NCI-H526 treated with DMSO at 0.1 percent for 48 hours (cell line): ENCODE measurements at places on chromosomes 5 and 9.
A peak's percentile ranks its signal among the peaks of the same experiment; 100 is the strongest.

DNA sequence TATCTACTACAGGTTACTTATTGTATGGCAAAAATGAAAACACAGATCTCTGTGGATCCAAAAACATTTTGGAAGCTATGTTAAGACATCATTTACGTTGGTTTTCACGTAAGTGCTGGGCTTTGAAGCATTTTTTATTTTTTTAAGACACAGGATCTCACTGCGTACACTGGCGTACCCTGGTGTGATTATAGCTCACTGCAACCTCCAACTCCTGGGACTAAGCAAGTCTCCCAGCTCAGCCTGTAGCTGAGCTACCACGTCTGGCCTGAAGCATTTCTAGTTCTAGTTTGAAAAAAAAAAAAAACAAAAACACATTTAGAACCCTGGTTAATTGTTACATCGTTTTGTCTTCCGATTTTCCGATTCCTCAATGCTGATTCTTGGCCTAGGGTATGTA lies 131.3 kb downstream of the AOPEP start:
- DNase-seq, result no peak

DNA sequence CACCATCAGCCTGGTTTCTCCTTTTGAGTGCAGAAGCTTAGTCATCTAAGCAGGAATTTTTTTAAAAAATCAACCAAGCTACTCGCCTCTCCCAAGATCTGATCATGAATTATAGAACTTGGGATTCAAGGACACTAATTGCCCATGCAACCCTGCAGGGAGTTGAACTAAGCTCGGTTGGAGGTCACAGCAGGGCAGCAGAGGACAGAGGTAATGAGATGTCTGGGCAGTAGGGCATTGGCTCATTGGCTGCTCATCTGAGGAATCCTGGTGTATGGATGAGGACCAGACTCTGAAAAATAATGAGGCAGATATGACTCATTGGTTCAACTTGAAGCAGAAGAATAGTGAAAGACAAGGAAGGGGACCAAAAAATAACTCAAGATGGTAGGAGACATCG lies 111.8 kb upstream of the TLE1 start:
- DNase-seq, result no peak

GRCh38 chr5:178640331-178641045 lies 13.6 kb upstream of the CLK4 start:
- no peak for DNase-seq

- no peak for DNase-seq
Observed at GRCh38 chr5:77222722-77223121, 12.2 kb downstream of the PDE8B start.

DNA sequence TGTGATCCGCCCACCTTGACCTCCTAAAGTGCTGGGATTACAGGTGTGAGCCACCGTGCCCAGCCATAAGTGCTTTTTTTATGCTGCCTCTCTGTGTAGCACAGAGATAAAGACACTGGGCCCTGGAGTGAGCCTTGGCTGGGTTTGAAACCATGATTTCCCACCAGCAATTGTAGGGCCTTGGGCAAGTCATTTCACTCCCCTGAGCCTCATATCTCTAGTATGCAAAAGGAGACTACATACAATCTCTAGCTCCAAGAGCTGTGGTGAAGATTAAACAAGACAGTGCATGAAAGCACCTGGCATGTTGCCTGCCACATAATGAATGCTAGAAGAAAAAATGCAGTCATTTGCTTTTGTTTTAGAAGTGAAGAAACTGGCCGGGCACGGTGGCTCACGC lies 3.9 kb downstream of the FABP6 start:
- no peak for DNase-seq

DNA sequence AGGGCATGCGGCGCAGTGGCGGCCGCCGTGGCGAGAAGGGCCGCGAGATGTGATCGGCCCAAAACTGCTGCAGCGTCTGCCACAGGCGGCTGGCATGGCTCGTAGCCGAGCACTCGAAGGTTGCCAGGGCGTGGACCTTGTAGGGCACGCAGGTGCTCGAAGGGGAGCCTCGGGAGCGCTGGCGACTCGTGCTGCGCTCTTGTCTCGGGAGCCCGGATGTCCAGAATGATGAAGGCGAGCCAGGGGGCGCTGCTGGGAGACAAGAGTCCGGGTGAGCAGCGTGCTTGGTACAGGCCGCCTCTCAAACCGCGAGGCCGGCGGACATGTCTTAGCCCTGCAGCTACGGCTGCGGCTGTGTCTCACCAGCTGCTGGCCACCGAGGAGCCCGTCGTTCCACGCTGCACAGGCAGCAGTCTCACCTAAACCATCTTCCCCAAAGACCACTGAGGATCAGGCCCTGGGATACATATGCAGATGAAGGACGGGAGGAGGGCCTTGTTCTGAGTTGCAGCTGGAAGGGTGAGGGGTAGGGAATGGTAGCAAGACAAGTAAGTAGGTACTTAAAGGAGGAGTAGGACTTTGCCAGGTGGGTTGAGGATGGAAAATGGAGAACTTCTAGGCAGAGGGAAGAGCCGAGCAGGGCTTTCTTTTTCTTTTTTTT lies 1.7 kb downstream of the CBY3 start:
- DNase-seq, result peak; percentile 26

DNA sequence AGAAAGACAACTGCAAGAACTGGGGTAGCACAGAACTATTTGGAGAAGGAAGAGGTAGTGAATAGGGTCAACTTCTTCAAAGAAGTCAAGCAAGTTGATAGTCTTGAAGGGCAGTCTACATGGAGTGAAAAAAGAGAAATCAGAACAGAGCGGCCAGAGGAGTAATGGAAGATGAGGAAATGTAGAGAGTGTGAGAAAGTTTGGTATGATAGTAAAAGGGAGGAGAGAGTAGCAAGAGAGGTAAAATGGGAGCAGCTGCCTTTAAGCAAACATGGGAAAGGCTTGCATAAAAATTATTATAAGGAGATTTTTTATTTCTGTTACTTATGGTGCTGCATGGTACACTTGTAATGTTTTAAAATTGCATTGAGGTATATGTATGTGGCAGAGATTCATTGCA lies 6.8 kb downstream of the ITGA2 start:
- no peak for DNase-seq

GRCh38 chr9:93257808-93258331 lies 73.9 kb downstream of the WNK2 start:
- no peak for DNase-seq

DNA sequence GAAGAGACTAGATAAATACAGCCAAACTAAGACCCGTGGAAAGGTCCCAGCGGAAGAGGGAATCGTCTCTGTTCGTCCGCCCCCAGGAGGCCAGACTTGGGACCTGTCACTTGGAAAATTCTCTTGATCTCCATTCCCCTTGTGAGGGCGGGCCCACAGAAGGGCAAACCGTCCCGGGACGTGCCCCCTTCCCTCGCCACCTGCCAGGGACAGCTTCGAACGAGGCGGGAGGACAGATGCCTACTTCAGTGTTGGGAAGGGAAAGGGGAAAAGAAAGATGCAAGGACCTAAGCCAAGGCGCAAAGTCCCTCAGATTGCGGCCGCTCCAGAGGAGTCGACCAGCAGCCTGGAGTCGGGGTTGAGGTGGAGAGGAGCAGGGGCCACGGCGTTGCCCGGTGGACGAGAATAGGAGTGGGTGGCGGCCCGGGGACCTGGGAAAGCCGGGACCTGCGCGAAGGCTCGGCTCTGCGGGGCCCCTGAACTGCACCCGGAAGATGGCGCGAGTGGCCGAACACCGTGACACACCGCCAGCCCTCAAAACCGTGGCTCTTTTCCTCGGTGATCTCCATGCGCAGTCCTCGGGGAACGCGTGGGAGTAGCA lies 4.4 kb upstream of the EBF1 start:
- DNase-seq, result no peak

- DNase-seq, result no peak
Observed at GRCh38 chr9:133930682-133931485, 61.2 kb downstream of the VAV2 start.

- DNase-seq, result peak; percentile 48
Observed at GRCh38 chr5:112958093-112959088, 18.2 kb upstream of the DCP2 start.

GRCh38 chr9:90420211-90420610 lies 222.4 kb downstream of the DIRAS2 start:
- DNase-seq, result no peak

GRCh38 chr9:138075496-138075895 lies 197.9 kb downstream of the CACNA1B start:
- no peak for DNase-seq

DNA sequence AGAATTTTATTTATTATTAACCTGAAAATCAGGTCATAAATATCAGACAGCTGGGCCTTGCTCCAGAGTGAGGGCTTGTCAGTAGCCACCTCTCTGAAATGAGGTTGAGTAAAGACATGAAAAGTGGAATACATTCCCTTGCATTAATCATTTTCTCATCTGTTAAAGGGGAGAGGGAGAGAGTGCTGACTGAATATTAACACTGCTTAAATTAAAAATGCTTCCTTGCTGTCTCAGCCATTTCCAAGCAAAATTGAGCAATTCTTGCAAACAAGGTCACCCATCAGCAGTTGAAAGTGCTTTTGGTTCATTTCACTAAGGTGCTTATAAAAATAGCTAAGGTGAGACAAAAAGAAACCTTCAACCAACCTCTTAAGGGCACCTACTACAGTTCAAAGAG lies 102.8 kb downstream of the CMYA5 start:
- no peak for DNase-seq

GRCh38 chr5:107558823-107559375 lies 111.8 kb downstream of the EFNA5 start:
- no peak for DNase-seq

GRCh38 chr5:162068412-162068811 lies 839 bp downstream of the GABRG2 start:
- DNase-seq, result no peak

GRCh38 chr9:91073811-91074771 lies 272.5 kb downstream of the SYK start:
- no peak for DNase-seq

GRCh38 chr5:72021651-72022357 lies 85.5 kb upstream of the MAP1B start:
- no peak for DNase-seq

- DNase-seq, result peak; percentile 15
Observed at GRCh38 chr9:136711751-136712689, at the start of gene DIPK1B. DIPK1B (plus strand) TSS chr9:136712572; CDS start chr9:136712666, 94 bp downstream.

- no peak for DNase-seq
Observed at GRCh38 chr9:129237803-129238202, 59.7 kb upstream of the IER5L start.

DNA sequence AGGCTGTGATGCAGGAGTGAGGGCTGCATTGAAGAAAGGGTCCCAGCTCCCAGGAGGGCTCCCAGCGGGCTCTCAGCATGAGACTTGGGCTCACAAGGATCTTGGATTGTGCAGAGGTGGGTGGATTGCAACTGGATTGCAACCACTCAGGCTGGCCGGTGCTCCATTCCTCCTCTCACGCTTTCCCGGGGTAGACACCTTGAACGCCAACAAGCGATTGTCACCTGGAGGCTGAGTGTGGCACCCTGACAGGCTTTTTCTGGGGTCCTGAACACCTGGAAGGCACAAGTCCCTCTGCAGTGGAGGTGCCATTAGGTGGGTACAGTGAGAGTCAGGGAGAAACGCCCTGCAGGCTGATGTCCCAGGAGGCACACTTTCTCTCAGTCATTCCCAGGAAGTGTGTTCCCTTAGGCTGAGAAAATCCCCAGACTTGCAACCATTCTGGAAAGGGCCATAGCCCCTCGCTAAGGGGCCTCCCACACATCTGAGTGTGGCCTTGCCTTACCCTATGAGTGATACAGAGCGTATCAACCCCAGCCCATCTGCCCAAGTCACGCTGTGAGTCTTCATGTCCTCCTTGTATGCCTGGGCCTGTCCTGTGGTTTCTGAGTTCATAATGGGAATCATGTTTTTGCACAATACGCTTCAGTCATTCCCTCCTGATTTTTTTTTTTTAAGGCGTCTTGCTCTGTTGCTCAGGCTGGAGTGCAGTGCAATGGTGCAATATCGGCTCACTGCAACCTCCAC lies 488.1 kb downstream of the IRX1 start:
- no peak for DNase-seq

GRCh38 chr5:72065751-72066255 lies 41.5 kb upstream of the MAP1B start:
- DNase-seq, result peak; percentile 54
